NCI-H82 (cell line): ENCODE measurements at places on chromosomes 4 and X.

- no peak for DNase-seq
These were observed 34.0 kb downstream of the INPP4B start for GRCh38 chr4:142812091-142812490.

DNA sequence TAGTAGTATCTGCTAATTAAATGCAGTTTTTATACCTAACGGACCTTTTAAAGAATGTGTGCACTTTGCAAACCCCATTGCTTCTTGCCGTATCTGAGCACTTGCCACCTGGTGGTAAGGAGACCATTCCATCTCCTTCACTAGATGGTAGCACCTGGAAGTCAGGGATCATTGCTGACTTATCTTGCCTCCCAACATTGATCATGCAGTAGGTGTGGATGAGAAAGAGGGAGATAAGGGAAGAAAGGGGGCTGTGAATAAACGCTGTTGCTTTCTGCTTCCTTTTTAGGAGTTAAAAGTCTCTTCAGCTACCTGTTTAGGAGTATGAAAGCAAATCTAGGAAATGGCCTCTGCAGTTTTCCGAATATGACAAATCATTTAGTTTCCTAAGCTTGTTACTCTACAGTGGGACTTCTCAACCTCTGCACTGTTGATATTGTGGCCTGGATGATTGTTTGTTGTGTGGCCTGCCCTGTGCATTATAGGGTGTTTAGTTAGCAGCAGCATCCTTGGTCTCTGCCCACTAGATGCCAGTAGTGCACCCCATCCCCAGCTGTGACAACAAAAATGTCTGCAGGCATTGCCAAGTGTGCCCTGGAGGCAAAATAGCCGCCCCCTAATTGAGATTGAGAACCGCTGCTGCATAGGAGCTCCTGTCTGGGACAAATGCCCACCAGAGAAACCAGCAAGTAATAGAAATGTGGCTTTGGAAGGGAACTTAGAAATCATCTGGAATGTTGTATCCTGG is 38.8 kb downstream of the GAB1 start:
- DNase-seq = peak; percentile 26

DNA sequence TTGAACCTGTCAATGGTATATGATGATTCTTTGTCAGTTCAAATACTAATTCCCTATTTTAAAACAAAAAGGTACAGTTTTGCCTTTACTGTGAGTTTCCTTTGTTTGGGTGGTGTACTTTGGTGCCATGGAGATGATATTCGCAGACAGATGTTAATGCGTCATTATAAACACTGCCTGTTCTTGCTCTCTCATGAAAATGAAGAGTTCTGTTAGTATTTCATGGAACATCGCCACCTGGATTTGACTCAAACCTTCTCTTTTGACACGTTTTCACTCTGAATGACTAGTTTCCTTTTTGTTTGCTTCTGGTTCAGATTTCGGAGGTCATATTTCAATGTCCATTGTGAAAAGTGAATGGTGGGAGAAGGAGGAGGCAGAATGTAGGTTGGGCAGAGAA is 6.9 kb upstream of the CTSO start:
- DNase-seq = no peak

GRCh38 chr4:26021417-26022345 is 107.7 kb downstream of the SMIM20 start:
- DNase-seq = no peak

GRCh38 chrX:2954541-2954940 is 25.4 kb upstream of the ARSD start:
- no peak for DNase-seq

DNA sequence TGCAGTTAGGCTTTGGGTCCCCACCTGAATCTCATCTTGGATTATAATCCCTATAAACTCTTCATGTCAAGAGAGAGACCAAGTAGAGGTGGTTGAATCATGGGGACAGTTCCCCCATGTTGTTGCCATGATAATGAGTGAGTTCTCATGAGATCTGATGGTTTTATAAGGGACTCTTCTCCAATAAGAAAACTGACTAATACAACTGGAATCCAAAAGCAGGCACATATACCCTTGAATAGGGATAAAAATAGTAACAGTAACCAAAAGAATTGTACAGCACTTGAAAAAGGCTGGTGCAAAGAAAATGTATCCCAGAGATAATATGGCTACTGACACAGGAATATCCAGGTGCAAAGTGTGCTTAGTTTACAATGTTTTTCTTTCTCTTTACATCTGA is 351.5 kb upstream of the MAD2L1 start:
- DNase-seq = no peak

DNA sequence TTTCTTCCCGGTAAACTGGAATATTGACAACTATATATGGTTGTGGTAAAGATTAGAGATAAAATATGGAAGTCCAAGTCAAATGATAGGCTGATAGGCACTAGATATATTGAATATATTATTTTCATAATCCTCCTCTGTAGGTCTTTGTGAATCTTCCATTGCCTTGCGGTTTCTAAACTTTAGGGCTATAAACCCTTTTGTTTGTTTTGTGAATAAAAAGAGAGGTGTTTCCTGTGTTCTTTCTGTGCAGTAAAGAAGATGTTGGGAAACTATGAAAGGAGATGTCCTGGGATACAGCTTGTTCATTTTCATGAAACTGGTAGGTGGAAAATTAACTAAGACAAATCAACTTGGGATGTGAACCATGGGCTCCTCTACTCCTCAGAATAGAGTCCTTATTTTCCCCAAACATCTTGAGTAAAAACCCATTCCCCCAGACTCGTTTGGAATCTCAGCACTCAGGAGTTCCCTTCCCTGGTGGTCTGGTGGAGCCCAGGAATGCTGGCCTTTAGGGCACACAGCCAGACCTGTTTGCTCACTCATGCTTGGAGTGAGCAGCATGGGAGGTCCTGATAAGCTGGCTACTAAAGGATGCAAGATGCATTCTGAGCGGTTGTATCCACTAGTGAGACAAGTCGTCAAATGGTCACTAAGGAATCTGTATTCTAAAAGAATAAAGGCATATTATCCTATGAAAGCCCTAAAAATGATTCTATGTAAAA is 22.2 kb downstream of the PRDM8 start:
- no peak for DNase-seq

DNA sequence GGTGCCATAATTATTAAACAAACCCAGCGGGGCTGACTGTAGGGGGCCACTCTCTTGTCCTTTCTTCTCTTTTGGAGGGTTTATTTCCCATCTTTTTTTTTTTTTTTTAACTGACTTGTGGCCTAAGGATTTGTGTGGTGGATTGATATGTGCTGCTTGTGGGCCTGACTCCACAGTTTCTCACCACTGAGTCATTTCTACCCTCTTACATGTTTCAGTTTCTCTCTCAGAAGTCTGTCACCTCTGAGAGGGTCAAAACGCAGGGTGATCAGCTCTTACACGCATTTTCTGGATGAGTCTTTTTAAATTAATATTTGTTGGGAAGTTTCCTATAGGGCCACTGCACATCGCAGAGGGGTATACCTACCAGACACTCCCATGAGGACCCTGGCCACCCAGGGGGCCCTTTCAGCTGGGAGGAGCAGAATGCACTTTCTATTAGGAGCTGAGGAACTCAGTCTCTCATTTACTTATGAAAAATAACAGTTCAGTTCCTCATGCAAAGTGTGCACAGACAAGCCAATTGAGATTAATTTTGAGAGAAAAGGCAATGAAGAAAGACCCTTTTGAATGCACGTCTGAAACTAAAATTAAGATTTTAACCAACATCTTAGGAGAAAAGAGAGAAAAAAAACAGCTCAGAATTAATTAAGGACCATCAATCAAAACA is 407.9 kb downstream of the TECRL start:
- DNase-seq = no peak

GRCh38 chr4:6473264-6474052 is 1.0 kb upstream of the PPP2R2C start:
- DNase-seq = no peak

DNA sequence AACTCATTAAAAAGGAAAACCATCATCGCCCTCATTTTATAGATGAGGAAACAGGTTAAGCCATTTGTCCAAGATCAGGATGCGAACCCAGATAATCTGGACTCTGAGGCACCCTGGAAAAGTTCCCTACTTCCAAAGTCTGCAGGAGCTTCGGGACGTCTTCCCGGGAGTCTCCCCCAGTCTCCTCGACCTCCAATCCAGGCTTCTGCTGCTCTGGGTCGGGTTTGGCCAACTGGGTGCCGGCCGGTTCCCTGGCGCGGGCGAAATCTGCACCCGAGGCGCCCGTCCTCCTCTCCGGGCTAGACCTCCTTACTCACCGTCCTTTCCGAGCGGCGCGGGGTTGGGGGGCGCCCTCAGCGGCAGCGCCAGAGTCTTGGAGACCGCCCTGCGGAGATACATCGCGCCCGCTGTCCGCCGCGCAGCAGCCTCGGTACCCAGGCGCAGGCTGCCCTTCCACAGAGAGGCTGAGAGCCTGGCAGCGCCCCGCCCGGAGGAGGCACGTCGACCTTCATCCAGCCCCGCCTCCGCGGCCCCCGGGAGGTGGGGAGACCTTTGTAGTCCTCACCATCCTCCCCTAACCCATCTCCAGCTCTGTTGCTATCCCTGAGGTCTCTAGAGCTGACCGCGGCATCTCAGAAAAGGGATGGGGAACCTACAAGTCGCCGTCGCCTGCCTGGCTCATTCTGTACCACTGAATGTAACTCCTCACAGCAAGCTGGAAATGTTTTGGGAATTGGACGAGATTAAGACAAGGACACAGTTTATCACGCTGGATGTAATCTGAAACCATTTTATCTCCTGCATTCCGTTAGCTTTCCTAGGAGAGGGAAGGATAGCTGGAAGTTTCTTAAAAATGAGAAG is at the start of gene MGARP:
Gene MGARP, minus strand, starts transcription at position 466 of the 861 bp plus-strand sequence. Its CDS starts 67 bp downstream, at position 399.
- DNase-seq = peak; percentile 41

- peak; percentile 75 for DNase-seq
These were observed 89.9 kb downstream of the PLS3 start for GRCh38 chrX:115650916-115651315.

DNA sequence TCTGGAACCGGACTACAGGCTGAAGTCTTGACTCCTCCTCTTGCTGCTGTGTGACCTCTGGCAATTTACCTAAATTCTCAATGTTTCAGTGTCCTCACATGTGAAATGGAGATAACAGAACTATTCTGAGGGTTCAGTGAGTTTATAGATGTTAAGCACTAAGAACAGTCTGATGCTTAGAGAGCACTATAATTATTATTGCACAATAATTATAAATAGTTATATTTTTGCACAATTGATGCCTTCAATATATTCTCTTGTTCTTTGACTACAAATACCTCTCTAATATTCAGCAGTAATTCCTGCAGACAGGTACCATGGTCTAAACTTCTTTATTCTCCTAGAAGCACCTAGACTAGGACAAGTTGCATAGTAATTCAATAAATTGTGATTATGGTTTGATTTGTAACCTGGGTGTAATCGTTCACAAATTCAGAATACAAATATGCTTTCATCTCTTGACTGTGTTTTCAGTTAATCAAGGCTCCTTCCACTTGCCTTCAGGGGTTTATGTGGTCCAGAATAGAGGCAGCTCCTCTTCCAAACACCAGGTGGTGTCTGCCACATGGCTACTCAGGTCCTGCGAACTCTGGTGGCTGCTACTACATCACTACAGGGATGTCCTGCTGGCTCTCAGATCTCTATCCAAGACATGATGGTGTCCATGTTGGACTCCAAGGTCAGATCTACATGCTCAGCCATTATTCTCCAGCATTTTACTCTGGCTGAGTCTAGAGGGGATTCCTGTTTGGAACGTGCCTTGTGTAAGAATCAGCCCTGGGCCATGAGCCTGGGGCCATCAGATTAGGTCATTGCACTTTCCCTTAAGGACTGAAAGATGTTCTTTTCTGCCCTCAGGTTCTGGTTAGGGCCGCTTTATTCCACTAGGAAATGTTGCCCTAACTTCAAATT is 103.4 kb downstream of the QRFPR start:
- peak; percentile 52 for DNase-seq

DNA sequence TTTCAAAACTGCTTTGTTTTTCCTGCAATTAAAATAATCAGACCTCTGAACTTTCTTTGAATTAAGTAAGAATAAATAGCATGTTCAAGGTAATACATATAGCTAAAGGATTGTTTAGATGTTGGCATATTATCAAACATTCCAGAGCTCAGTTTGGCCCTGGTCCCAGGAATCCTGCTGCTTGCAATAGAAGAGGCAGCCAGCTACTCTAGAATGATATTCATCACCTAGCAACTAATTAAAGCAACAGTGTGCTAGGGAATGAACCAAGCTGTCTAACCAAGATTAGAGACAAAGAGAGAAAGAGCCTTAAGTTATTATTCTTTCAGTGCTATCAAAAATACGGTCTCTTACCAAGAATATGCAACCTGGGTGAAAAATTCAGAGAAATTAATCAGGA is 460.9 kb downstream of the GABRG1 start:
- DNase-seq = no peak

DNA sequence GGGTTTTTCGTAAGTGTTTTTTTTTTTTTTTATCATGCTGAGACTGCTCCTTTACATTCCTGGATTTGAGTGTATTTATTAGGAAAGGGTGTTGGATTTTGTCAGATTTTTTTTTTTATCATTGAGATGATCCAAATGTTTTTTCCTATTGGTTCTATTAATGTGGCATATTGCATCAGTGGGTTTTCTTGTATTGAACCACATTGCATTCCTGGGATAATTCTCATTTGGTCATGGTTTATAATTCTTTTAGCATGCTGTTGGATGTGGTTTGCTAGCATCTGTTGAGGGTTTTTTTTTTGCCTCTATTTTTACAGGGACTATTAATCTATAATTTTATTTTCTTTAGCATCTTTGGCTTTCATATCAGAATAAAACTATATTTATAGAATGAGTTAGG is 28.8 kb downstream of the COL4A5 start:
- no peak for DNase-seq

- DNase-seq = peak; percentile 87
These were observed 227.6 kb upstream of the HDX start for GRCh38 chrX:84729809-84730208.

DNA sequence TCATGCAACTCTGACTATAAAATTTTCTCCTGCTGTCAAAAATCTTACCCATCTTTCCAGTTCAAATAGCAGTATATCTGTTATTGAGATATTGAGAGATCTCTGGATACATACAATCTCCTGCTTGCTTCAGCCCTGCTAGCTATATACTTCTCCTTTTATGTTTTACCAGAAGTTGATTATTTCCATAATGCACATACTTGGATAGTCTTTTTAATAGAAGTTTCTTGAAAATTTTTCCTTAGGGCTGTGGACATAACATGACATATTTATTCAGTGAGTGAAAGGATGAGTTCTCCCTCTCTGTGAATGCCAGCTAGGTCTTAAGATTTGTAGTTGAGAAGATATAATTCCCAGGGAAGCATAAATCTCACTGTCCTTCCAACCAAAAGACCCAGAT is 234.1 kb upstream of the NR3C2 start:
- DNase-seq = no peak

DNA sequence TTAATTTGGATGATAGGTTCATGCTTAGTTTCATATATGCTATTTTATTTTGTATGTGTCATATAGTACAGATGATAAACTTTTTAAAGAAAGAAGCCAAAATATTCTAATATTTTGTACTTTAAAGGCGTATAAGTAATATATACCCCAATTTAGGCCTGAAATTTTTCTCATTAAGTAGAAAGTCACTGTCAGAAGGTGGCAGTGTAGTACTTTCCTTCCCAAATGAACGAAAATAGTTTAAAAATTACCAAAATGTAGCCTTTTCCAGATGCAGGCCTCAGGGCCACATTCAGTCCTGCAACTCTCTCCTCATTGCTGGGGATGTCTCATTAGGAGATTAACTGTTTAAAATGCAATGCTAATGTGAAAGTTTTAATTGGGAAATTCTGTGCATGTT is 1263.6 kb downstream of the C4orf33 start:
- peak; percentile 4 for DNase-seq

- DNase-seq = peak; percentile 10
These were observed at the start of gene FAAH2 for GRCh38 chrX:57286507-57287251. Gene FAAH2, plus strand, starts transcription at chrX:57286706. Its CDS starts 120 bp downstream, at chrX:57286826.
